CD4-positive, alpha-beta T cell treated with Interleukin-15 for 4 hours (primary cell): ENCODE measurements at places on chromosomes 16 and 17.
A peak's percentile ranks its signal among the peaks of the same experiment; 100 is the strongest.

- no peak for DNase-seq
These were observed 2.8 kb downstream of the RBFOX3 start for GRCh38 chr17:79607940-79608623.

- no peak for DNase-seq
These were observed 161.5 kb upstream of the ZNF267 start for GRCh38 chr16:31712064-31712540.

GRCh38 chr17:13311306-13311705, 290.4 kb downstream of the HS3ST3A1 start:
- no peak for DNase-seq

DNA sequence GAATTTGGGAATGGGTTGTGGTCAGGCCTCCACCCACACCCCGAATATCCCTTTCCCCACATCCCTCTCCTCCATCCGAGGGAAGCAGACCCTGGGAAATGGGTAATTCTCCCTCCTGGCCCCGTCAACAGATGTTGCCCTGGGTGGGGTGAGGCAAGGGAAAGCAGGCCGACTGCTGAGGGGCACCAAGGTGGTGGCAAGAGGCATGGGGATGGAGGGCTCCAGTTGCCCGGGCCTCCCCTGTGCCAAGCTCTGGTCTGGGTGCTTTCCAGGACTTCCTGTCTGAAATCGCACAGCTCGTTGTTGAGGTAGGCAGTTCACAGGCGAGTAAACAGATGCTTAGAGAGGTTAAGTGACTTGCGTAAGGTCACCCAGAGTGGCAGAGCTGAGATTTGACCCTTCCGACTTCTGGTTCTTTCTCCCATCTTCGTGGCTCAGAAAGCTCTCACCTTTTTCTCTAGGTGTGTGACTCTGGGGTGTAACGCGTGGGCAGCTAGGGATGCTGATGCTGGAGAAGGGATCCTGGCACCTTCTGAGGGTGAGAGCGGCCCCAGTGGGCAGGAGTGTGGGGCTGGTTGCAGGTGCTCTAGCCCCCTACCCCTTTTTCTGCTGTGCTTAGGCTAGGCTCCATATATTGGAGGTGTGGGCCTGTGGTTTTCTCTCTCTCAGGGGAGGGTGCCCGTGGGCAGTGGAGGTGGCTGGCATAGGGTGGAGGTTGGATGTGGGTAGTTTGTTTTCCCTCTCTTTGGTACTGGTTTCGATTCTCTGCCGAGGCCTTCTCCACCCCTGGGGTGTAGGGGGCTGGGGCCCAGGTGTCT, 17.2 kb downstream of the RARA start:
- DNase-seq, result peak; percentile 66

DNA sequence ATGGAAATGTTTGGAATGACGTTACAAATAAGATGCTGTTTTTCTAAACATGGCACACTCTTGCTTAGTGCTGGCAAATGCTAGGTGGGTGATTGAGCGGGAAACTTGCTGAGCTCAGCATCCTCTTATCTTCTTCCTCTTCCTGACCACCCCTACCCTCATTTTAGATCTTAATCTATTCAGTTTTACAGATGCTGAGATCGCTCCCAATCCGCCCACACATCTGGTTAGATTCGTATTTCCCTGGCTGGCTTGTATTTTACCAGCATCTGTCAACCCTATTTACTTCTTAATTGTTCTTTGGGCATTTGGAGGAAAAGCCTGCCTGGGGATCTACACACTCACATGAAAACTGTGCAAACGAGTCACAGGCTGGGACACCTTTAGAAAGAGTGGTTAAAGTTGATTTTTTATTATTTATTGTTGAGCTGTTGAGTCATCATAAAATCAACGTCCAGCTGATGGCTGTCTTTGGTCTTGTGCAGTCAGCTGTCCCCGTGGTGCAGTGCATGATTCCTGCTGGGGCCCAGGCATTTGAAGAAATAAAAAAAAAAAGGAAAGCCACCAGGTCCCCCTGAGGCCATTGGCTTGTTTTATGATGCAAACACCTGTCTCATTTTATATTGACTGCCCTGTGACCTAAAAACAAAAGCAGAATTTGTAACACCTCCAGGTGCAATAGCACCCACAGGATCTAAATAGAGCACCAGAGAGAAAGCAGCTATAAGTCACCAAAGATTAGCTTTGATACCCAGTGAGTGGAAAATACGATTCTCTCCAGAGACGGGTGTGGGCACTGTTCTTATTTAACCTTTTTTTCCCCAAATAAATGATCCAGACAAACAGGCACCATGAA, 258.6 kb downstream of the HS3ST3B1 start:
- DNase-seq, result no peak

GRCh38 chr17:6092182-6092902, 22.2 kb downstream of the WSCD1 start:
- no peak for DNase-seq

GRCh38 chr17:56141046-56141839, 12.0 kb upstream of the ANKFN1 start:
- no peak for DNase-seq

GRCh38 chr16:11743308-11744074, 834 bp upstream of the TXNDC11 start:
- peak; percentile 27 for DNase-seq

DNA sequence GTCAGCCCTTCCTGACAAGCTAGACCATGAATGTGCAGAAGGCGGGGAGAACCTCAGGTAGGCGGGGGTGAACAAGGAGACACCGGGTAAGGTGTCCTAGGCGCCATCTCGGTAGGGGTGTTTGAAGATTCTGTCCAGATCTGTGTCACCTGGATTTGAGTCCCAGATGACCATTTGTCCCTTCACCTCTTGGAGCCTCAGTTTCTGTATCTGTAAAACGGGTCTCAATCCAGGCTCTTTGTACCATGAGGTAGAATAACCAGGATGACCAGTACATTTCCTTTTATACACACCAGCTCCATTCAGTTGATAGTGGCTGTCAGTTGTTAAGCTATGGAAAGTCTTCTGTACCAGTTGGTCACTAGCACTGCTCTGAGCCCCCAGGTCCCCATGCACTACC, 86.7 kb downstream of the ABCC6 start:
- DNase-seq, result no peak

DNA sequence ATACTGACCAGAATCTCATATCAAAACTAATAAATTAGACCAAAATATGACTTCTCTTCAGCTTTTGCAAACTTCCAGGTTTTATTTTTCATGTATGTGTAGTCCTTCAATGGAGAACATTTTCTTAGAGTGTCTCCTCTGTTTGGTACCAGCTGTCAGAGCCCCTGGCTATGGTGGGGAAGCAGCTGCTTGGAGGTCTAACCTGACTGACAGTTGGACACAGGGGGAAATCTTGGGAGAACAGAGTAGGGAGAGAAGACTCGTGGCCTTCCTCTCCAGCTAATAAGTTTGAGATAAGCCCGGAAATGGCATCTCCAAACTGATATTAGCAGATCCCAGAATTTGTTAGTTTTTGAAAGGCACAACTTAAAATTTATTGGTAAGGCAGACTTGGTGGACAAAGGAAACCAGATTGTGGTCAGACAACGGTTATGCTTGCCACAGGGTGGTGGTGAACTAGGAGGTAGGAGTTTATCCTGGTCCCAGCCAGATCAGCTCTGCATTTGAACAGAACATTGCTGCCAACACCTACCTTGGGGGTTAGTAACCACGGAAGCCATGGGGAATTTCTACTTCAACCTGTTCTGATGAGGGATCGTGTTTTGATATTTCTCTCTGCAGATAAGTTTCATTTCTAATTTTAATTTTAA, 39.2 kb upstream of the IRX3 start:
- no peak for DNase-seq

GRCh38 chr17:61238455-61238933, 161.1 kb upstream of the TBX2 start:
- DNase-seq, result no peak

- DNase-seq, result no peak
These were observed 321.4 kb upstream of the TNRC6C start for GRCh38 chr17:77636835-77637817.

- DNase-seq, result no peak
These were observed 50.2 kb downstream of the PDPK1 start for GRCh38 chr16:2587891-2588565.

DNA sequence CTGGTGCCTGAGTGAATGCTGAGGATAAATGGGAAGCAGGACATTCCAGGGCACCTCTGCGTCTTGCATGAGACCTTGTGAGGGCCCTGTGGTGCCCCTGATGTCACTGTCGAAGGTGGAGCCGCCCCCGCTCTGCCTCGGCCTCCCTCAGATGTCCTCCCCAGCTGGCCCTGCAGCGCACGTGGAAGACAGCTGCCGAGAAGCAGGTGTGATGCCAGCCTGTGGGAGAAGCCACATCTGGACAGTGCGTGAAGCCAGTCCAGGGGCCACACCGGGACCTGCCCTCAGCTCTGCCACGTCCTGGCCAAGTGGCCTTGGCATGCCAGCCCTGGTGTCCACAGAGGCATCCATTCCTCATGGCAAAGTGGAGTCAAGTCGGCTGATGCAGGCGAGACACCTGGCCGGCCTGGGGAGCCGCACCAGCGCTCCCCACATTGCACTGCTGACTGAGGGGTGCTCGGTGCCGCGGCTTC, 21.6 kb upstream of the METRNL start:
- DNase-seq, result no peak

GRCh38 chr16:57651344-57652333, 16.5 kb upstream of the ADGRG3 start:
- peak; percentile 21 for DNase-seq

DNA sequence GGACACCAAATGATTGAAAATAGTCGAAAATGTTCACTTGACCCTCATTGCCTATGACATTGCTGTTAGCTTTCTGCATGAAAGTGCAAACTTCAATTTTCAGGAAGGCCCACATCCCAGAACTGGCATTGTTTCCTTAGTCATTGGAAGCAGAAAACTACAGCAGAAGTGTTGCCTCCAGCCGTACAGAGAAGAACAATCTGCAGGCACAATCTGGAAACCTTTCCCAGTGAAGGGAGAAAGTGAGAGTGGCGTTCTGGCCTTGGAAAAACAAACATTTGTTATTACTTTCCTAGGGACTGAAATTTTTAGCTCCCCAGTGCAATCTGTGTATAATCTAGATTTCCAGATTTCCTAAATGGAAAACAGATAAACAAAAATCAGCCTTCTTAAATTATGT, 529.5 kb upstream of the RBFOX1 start:
- no peak for DNase-seq

DNA sequence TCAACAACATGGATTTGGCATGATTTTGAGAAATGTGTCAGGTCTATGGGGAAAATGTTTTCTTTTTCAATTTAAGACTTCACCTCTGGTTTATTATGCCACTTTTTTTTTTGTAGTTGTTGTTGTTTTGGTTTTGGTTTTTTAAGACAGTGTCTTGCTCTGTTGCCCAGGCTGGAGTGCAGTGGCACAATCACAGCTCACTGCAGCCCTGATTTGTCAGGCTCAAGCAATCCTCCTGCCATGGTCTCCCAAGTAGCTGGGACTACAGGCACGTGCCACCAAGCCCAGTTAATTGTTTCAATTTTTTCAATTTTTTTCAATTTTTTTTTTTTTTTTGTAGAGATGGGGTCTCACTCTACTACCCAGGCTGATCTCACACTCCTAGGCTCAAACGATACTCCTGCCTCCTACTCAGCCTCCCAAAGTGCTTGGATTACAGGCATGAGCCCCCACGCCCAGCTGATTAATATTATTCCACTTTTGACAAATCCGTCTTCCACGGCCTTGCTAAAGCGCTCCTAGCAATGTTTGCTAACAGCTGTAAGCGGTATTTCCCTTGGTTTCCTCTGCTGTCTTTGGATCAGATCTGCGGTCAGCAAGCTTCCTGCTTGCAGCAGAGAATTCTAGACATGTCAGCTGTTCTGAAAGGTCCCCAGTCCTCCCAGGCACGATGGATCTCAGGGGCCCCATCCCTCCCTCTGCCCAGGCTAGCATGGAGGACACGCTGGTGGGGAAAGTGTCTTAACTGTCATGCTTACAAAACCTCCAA, 7.0 kb upstream of the MILR1 start:
- peak; percentile 28 for DNase-seq

DNA sequence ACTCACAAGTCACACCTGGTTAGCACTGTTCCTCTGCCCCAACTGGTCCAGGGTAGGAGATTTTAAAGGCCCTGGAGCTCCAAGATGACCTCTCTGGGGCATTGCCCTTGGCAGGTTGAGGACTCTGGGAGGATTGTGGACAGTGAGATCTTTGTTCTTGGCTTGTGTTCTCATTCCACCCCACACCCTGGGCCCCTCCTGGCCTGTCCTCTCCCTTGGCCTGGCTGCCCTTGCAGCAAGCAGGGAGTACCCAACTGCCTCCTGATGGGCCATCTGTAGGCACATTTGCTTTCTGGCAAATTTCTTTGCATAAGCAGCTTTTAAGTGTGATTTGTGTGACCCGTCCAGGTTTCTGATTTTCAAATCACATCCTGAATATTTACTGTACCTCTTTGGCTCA, 239.6 kb downstream of the UTP18 start:
- DNase-seq, result no peak

DNA sequence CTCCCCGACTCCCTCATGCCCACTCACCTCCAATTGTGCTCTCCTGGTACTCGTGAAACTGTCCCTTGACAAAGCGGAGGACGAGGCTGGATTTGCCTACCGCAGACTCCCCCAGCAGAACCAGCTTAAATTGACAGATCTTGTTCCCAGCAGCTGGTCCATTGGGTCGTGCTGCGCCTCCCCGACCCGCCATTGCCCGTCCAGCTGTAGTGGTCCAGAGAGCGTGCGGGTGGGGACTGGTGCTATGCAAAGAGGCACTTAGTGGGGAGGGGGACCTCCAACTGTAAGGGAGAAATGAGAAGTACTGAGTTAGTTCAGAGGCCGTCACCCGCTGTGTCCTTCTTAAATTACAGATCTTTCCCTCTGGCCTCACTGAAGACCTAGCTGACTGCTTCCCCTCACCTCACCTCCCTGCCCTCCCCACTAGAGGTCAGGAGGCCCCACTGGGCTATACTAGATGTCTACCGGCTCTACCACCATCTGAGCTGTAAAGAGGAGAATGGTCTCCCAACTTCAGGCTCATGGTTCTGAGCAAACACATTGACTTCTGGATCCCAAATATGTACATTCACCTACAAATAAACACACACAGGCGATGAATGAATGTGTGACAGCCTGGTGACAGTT, 7.8 kb downstream of the HSPB9 start:
- DNase-seq, result no peak
